Cerebellar nuclear complex (tissue), 1 donor: ENCODE measurements at places on chromosomes 5 and 9.

DNA sequence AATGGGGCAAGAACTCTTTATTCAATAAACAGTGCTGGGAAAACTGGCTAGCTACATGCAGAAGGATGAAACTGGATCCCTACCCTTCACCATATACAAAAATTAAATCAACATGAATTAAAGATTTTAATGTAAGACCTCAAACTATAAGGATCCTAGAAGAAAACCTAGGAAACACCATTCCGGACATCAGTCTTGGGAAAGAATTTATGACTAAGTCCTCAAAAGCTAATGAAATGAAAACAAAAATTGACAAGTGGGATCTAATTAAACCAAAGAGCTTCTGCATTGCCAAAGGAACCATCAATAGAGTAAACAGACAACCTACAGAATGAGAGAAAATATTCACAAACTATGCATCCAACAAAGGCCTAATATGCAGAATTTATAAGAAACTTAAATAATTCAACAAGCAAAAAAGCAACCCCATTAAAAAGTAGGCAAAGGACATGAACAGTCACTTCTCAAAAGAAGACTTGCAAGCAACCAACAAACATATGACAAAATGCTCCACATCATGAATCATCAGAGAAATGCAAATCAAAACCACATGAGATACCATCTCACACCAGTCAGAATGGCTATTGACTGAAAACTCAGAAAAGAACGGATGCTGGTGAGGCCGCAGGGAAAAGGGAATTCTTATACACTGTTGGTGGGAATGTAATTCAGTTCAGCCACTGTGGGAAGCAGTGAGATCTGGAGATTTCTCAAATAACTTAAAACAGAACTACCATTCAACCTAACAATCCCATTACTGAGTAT, 104.3 kb upstream of the MAP3K1 start:
- DNase-seq: no peak

DNA sequence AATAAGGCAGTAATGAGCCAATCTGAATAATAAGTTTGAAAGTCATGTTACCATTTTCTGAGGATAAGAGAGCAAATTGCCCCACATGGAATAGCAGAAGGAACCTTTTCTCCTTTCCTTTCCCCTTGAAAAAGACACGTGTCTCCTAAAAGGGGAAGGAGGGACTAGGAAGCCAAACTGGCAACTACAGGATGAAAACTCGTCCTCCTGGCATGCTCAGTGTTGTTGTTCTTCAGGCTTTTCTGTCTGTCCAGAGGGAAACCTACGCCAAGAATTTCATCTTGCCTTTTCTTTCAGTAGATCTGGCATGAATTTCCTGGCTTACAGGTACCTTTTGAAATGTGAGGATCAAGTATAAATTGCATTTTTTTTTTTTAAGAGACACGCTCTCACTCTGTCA, 355.9 kb upstream of the TLE4 start:
- no peak for DNase-seq

DNA sequence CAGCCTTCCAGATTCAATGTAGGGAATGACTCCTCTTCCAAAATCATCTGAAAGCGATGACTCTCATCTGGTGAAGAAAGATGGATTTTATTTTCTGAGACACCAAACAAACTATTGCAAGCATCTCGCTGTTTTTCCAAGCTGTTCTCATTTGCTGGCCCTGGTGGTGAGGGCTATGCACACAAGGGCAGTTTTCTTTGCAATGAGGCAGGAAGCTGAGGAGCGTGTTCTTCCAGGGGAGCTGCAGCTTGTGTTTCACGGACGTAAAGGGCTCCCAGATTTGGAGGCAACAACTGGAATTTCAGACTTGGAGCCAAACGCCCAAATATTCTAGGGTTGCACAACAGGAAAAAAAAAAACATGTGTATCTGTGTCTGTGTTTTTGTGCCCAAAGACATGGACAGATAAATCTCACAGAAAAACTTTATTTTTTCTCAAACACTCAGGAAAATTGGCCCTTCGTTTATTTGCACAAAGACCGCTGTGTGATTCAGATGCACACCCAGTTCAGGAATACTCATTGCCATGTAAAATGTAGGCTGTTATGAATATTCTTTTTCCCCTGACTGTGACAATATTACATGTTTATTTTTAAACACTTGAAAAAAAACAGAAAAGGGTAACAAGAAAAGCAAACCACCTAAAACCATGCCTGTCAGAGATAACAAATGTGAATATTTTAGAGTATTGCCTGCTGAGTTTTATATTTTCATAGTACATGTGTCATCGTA, 151.3 kb downstream of the GAS1 start:
- DNase-seq: no peak

DNA sequence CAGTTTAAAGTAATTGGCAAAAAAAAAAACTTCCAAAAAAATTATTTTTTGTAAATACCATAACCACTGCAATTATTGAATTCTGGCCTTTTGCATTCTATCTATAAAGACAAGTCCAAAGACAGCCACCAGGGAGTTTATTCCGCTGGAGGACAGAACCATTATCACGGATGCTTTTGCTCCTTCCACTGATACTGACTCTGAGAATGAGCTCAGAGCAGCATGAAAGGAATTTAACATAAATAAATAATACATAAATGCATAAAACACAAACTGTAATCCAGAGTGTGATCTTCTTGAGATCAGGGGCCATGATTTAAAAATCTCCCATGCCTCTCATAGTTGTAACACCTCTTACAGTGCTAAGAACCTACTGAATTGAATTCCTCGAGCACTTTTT, 264.8 kb downstream of the ARRDC3 start:
- no peak for DNase-seq

- DNase-seq: no peak
Observed at GRCh38 chr5:136057401-136058038, 28.7 kb downstream of the TGFBI start.

DNA sequence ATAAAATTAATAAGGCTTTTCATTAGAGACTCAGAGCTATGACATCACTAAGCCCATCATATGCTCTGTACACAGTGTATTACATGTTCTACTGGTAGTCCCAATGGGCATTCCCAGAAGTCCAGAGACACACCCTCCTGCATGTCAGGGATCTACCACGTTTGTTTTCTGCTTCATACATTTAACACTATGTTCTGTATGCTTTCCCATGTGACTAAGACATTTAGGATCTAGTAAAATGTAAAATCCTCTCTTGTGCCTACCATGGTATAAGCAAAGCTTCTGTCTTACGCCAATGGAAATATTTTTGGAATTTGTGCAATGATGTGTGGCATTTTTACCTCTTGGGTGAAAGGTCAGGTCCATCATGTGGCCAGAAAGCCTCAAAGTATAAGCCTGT, 192.4 kb downstream of the ADAMTSL1 start:
- no peak for DNase-seq

DNA sequence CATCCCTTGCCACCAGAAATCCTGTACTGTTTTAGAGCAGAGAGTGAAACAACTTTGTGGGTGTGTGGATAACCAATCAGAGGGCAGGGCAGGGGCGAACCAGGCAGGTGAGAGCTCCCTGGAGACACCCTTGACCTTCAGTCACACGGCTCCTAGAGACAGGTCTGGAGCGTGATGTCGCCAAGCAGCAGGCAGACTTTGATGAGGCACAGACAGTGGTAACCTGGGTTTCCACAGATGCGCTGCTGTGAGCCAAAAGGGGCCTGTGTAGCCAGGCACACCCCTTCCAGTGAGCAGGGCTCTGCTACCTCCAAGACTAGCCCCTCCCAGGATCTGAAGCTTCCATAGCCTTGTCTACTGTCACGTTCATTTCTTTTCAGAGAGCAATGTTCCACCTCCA, 317.8 kb upstream of the ADCY2 start:
- DNase-seq: no peak

DNA sequence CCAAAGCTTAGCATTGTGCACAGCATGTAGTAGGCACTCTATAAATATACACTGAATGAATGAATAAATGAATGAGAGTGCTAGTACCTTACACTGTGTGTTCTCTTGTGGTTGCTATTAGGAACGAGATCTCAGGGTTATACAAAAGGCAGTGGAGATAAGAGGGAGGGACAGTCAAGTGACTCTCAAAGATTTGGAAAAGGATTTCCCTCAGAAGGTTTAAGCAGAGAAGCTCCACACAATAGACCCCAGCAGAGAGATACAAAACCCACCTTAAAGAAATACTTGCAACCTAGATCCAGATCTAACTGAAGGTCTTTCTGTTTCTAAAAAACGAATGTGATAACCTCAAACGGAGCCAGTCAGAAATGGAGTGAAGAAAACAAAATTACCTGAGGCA, 11.8 kb upstream of the EFNA5 start:
- no peak for DNase-seq

- no peak for DNase-seq
Observed at GRCh38 chr5:151686674-151687407, at the start of gene SPARC. Gene SPARC (minus strand): TSS chr5:151686915. CDS start chr5:151676188, 10,727 bp downstream.

DNA sequence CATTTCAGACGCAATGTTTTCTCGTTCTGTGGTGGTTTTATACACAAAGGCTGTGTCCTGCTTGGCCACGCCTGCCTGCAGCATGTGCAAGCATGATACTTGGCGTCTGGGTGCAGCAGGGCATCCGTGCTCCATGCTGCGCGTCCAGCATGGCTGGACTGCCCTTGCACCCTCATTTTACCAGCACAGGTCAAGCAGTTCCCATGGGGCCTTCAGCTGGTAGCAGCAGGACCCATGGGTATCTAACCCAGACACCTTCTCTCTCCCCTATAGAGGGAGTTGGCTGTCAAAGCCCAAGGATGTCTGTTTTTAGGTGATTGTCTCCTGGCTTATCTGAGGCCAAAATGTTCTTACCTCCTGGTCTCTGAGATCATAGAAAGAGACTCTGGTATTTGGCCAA, 158.3 kb upstream of the PITX1 start:
- DNase-seq: no peak

DNA sequence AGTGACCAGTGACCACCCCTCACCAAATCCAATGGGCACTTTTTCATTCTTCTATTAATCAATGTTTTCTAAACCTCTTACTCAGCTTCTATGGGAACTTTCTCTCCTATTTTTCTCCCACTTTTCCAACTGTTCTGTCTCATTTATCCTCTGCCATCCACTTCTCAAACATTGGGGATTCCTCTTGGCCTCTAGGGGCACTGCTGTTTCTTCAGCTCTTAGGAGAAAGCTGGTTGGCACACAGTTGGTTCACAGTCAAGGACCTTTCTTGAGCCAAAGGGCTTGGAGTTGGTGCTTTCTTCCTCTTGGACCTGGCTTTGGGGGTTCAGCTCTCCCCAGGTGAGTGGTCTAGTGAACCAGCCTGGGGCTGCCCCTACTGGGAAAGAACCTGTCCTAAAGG, 112.2 kb upstream of the LHFPL2 start:
- no peak for DNase-seq

DNA sequence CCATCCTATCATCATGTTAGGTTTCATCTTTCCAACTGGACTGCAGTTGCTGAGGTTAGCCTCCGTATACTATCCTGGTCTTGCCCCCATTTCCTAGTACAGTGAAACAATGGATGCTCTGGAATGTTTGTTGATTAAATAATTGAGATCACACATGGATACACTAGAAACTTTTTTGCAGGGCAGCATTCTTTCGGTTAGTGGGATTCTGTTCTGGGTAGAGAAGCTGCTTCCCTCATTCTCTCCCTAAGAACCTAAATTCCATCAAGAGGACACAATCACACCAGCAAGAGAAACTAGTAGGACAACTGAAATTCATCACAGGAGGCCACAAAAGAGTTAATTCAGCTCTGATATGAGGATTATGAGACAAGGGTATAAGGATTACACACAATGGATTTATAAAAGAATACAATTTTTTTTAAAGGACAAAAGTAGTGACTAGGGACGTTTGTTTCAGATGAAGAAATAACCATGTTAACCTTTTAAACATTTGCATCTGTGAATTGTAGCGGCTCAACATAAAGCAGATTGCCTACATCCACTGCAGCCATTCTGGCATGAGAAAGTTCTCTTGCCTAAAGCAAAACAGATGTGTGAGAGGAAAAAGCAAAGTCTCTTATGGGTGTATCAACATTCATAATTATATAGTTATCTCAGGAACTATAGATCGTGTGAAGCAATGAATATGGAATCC, 162.7 kb upstream of the LHFPL2 start:
- no peak for DNase-seq

GRCh38 chr9:35114840-35115628, 628 bp downstream of the ATOSB start:
- no peak for DNase-seq

- DNase-seq: no peak
Observed at GRCh38 chr9:35757226-35757891, 3.3 kb upstream of the MSMP start.

- no peak for DNase-seq
Observed at GRCh38 chr5:94700592-94700991, 82.1 kb downstream of the SLF1 start.

DNA sequence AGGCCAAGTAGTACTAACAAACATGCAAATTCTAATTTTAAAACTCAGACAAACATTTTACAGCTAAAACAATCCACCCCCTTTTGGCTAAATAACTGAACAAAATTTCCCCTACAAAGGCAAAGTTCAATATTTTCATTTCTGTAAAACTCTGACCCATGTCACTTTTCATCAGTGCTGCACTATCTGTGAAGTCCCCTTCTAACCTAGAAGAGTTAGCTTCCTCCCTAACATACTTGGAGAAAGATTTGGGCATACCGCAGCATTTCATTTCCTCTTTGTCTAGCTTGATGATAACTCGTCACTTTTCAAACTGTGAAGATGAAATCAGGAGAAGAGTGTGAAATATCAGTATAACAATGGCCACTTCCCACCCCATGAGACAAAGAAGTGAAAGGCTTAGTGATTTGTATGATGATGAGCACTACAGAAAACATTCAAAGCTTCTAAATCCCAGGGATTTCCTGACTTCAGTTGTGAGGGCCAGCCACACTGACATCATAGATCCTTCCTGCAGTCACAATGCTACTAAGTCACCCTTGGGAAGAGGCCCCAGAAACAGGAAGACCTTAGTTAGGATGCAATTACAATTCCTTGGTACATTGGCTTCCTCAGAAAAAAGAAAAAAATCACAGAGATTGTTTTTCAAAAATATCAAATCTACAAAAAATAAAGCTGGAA, at the start of gene FAM81B:
TSS of gene FAM81B (plus strand) at position 555 of the 681 bp plus-strand sequence. CDS start at position 579, 24 bp downstream.
- no peak for DNase-seq

GRCh38 chr5:100757618-100758017, 145.5 kb downstream of the ST8SIA4 start:
- DNase-seq: no peak

GRCh38 chr5:71737931-71738539, 19.0 kb downstream of the CARTPT start:
- no peak for DNase-seq

DNA sequence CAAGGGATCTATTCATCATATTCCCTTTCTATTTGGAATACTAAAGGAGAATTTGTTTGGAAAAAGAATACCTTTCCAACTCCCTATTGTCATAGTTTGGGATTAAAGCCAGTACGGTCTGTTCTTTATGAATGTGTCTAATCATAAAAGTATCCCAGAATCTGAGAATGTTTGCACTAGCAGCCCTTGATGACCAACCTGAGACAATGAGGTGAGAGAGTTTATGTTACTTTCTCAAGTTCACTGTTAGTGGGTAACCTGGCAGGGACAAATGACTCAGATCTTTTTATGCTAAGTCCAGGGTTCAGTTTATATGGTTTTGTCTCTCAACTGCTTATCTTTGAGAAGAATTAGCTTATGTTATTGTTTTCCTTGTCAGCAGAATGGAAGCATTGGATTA, 25.3 kb upstream of the TLR4 start:
- DNase-seq: no peak

- DNase-seq: no peak
Observed at GRCh38 chr5:136006164-136006563, 22.6 kb upstream of the TGFBI start.

- no peak for DNase-seq
Observed at GRCh38 chr5:123134653-123135181, 45.7 kb downstream of the PRDM6 start.
